ENCODE measurements at places on chromosomes 6 and 20.

DNA sequence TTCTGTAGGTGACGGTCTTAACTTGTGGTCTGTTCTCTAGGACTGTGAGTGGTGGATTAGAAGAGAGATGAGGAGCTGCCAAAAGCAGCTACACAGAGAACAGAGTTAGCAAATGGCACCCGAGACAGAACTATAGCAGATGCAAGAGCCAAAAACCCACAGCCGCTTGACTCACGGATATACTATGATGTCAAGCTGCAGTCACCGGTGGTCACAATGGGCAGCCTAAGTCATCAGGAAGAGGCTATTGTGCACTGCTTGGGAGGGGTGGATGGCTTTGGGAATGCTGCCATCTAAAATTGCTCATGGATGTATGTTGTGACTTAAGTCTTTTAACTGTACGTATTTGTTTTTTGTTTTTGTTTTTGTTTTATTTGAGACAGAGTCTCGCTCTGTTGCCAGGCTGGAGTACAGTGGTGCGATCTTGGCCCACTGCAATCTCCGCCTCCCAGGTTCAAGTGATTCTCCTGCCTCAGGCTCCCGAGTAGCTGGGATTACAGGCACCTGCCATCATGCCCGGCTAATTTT is at the start of gene GTSF1L:
GTSF1L (minus strand) TSS at position 192 of the 528 bp plus-strand sequence. CDS start 308 bp downstream, outside the sequence.
- no peak for DNase-seq

- no peak for DNase-seq
These were observed 48.5 kb upstream of the HACE1 start for GRCh38 chr6:104908031-104908887.

GRCh38 chr6:73943411-73943810 is 247.4 kb downstream of the CD109 start:
- no peak for DNase-seq

DNA sequence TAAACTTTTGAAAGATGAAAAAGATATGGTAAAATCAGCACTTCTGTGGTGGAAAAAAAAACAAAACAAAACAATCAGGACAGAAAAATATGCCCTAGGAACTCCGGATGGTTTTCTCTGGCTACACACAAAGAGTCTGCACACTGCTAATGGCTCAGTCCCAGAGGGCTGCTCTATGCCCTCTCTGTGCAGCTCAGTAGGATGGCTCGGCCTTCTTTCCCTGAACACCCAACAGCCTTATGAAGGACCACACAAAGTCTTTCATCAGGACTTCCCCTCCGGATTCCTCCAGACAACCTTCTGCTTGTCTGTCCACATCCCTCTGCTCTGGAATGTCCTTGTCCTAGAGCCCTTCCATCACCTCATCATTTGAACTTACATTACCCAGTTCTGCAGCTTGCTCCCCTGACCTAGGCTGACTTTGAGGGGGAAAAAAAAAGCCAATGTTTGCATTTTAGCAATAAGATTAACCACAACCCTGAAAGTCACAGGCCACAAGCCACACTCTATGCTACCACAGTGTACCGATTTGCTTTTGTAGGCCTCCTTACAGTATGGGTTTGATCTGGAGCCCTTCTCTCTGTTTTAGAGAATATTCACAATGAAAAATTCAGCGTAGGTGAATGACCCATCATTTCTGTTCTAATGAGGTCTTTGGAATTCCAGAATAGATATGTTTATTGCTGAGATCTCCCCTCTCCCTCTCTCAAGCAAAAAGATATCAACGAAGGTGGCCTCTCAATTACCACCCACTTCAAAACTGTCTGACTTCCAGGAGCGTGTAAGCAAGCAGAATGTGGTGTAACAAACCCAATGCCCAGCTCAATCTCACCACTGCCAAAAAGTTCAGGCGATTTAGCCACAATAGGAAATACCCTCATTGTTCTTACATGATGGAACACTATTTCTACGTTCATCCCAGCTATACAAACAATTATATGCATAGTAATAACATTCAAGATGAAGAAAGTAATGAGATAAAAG is 164.0 kb downstream of the GMDS start:
- no peak for DNase-seq

- no peak for DNase-seq
These were observed 43.6 kb downstream of the FBXL4 start for GRCh38 chr6:98904096-98904495.

GRCh38 chr20:3681931-3682781 is at the start of gene ADAM33:
Gene ADAM33 (minus strand): TSS chr20:3682010. CDS start chr20:3682004, 6 bp downstream.
- DNase-seq = no peak

- DNase-seq = no peak
These were observed 92.0 kb upstream of the AFDN start for GRCh38 chr6:167734662-167735083.

DNA sequence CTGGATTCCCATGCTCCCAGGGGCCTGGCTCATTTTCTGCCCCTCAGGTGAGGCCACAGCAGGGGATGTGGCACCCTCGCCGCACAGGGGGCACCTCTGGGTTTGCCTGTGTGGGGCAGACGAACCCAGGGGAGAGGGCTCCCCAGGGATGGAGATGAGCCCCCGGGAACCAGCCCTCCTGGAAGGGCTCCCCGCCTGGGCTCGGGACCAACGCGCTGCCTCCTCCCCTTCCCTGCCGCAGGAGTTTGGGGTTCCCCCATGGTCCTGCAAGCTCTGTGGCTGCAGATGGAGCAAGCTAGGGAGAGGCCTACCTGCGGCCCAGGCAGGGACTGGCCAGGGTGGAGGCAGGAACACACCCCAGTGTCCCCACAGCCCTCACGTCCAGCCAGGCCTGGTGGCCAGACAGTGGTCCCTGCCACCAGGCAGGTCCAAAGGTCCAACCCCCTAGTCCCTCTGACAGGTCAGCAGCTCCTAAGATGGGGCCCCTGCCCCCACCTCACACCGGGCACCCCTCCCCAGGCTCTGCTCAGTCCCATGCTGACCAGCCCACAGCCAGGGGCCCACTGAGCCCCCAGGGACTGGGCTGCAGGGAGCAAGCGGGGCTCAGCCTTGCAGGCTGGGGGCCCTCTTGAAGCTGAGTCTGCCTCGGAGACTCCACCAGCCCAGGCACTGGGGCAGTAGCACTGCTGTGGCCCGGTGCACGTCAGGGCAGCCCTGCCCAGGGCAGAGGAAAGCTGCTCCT is 13.7 kb downstream of the LAMA5 start:
- DNase-seq = no peak

GRCh38 chr6:40466986-40467539 is 120.1 kb downstream of the LRFN2 start:
- DNase-seq = no peak

GRCh38 chr20:49909499-49910339 is 5.6 kb downstream of the SPATA2 start:
- DNase-seq = no peak

DNA sequence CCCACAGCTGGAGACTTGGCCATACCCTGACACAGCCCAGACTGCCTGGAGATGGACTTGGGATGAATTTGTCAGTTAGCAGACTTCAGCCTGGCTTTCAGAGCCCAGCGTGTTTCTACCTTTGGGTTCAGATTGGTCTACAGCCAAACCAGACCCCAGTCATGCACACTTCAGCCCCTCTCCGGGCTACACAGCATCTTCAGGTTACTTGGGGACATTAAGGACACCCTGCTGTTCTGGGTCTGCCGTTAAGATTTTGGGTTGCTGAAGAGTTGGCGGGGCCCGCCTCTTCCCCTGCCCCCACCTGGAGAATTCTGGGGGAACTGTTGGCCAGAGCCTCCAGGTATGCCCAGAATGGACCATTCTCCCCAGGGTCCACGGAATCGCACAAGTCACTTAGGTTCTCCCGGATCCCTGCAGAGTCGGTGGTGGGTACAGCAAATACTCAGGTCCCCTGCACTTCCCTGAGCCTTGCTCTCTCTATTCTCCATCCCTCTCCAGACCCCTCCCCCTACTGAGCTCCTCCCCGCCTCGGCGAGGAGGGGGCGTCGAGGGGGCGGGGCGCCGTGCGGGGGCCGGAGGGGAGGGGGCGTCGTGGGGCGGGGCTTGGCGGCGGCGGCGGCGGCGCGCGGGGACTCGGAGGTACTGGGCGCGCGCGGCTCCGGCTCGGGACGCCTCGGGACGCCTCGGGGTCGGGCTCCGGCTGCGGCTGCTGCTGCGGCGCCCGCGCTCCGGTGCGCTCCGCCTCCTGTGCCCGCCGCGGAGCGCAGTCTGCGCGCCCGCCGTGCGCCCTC is at the start of gene PTK7:
PTK7 (plus strand) TSS at position 645 of the 794 bp plus-strand sequence. CDS start 175 bp downstream, outside the sequence.
- DNase-seq = peak; percentile 29

DNA sequence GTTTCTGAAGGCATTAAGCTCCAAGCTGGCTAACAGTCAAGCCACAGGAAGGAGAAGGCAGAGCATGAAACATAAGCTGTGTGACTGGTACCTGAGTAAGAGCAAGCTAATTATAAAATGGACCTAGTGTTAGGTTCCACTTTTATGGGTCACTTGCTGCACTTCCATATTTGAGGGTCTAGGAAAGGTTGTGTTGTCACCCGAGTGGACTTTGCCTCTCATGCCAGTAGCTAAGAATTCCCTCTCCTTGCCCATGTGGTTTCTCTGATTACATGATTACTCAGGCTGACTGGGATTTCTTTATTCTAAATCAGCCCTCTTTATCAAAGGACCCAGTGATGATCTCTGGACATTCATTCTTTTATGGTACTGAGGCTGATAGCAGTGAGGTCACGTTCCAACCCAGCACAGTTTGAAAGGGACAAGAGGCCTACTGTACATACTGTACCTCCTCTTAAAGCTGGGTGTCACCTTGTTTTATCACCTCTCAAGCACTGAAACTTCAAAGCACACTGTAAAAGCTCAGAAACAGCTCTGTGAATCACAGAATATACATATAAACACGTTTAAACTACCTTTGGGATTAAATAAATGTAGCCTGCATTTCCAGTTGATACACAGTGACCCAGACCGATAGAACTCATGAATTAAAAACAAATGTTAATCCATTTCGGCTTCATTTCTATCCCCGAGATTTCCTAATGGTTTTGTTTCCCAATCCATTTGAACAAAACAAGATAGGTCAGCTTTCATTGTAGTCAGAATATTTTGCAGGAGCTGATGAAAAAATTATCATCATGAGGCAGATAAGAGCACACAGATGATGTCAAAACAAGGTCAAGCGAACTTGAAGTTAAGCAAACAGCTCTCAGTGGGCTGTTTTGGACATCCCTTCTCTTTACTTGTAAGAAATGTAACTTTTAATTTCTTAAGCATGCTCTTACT is 96.5 kb downstream of the ALDH8A1 start:
- DNase-seq = no peak

- DNase-seq = no peak
These were observed 5.8 kb upstream of the TFAP2A start for GRCh38 chr6:10420546-10421157.

- no peak for DNase-seq
These were observed 5.3 kb upstream of the TNFAIP3 start for GRCh38 chr6:137861550-137862337.

GRCh38 chr6:33570806-33571636 is 9.1 kb downstream of the BAK1 start:
- DNase-seq = peak; percentile 84

DNA sequence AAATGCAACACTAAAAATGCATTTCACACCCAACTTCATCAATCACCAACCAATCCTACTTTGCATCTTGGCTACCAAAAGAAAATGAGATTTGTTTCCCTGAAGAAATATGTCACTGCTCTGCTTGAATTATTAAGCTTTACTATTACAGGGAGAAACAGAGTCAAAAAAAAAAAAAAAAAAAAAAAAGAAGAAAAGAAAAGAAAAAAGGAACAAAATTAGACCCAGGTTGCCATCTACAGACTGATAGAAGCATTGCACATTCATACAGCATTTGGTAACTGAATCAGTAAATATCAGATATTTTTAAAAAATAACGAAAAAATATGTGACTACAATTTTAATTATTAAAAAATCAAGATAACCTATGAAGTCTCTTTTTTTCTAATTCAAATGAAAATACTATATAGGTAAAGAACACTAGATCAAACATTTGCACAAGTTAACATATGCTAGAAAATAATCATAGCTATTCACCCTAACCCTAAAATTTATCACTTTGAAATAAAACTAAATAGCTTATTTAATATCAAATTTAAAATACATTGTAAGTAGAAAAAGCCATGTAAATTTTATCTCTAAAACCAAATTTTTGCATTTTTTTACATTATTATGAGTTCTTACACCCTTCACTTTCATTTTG is 83.3 kb downstream of the DCDC2 start:
- no peak for DNase-seq

DNA sequence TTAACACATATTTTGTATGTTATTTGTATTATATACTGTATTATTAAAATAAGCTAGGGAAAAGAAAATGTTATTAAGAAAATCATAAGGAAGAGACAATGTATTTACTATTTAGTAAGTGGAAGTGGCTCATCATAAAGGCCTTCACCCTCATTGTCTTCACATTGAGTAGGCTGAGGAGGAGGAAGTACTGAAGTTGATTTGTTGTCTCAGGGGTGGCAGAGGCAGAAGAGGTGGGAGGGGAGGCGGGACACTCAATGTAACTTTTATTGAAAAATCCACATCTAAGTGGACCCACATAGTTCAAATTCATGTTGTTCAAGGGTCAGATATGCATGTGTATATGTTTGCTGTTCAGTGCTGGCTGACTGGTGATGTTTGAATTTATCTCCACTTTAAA is 210.2 kb upstream of the CITED2 start:
- no peak for DNase-seq

- DNase-seq = no peak
These were observed 1.4 kb upstream of the MICAL1 start for GRCh38 chr6:109456710-109457561.

GRCh38 chr6:14228571-14228970 is 111.0 kb downstream of the CD83 start:
- DNase-seq = no peak
